Fibroblast of skin of right biceps (primary cell): ENCODE measurements at places on chromosomes 16 and 17.

DNA sequence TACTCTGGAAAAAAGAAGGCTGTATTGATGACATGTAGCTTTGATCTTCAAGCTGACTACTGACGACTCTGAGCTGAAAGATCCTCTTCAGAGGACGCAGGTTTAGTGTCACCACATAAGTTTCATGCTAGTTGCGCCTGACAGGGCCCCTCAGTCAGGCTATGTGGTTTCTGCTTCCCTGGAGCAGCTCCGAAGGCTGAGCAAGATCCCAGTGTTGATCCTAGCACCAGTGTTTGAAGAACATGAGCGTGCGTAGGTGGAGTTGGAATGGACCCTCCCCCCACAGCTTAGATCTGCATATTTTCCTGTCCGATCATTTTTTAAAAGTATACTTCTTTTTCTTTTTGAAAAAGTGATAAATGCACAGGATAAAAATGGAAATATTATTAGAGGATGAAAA, 17.3 kb downstream of the BANP start:
- peak; percentile 76 for DNase-seq

GRCh38 chr16:21169249-21169981, 10.9 kb downstream of the LDAF1 start:
- peak; percentile 26 for DNase-seq

GRCh38 chr16:85188822-85189672, 76.8 kb upstream of the CIBAR2 start:
- DNase-seq: no peak

GRCh38 chr17:72120642-72121163, at the start of gene SOX9:
TSS of gene SOX9 (plus strand) at chr17:72121020. CDS start at chr17:72121392, 372 bp downstream.
- DNase-seq: peak; percentile 94

DNA sequence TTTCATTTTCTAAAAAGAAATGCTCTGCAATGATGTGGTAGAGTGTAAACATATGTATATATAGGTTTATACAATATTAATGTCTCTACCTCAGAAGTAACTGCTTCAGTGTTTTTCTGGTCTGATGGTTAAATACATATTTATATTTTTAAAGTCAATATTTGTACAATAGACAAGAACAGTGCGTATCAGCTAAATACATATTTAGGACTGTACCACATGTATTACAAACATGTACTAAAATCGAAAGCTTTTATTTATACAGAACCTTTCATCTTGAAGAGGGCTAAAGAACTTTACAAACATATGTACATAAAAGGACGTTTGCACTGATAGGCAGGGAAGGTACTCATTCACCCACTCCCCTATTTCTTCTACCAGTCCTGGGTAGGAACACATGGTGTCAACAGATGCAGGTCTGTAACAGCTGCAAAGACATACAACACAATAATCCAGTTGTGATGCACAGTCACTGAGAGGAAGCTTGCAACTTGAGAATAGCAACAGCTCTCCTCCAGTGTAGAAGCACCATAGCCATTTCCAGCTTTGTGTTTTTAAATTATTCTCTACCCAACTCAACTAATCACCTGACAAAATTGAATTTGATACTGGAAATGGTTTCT, 206.9 kb upstream of the C17orf78 start:
- no peak for DNase-seq

DNA sequence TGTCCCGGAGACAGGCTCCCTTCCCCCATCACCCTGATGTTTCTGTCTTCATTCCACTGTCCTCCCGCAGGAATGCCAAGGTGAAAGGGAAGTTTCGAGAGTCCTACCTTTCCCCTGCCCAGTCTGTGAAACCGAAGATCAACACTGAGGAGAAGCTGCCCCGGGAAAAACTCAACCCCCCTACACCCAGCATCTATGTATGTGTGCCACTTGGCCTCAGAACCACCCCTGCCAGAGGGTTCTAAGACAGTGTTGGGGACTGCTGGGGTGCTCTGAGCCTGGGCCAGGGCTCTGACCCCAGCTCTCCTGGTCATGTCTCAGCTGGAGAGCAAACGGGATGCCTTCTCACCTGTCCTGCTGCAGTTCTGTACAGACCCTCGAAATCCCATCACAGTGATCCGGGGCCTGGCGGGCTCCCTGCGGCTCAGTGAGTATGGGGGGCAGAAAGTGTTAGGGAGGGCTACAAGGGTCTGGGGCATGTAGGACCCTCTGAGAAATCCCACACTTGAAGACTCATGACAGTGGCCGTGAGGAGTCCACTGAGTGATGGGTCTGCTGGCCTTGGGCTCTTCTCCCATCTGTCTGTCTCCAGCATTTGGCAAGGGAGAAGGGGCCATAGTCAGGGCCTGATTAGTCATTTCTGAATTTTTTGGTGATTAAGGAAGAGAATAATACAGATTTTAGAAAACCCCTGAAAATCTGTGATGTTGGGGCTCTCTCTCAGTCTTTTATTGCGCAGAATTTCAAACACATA, 4.9 kb upstream of the TMEM88 start:
- DNase-seq: no peak

DNA sequence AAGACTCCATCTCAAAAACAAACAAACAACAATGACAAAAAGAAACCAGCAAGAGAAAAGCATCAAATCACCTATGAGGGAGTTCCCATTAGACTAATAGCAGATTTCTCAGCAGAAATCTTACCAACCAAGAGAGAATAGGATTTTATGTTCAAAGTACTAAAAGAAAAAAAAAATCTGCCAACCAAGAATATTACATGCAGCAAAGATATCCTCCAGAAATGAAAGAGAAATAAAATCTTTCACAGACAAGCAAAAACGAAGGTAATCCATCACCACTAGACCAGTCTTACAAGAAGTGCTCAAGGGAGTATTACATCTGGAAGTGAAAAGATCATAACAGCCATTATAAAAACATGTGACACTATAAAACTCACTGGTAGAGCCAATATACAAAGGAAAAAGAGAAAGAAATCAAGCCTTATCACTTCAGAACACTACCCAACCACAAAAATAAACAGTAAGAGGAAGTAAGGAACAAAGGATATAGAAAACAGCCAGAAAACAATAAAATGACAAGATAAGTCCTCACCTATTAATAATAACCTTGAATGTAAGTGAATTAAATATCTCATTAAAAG, 66.3 kb downstream of the STX8 start:
- DNase-seq: no peak

DNA sequence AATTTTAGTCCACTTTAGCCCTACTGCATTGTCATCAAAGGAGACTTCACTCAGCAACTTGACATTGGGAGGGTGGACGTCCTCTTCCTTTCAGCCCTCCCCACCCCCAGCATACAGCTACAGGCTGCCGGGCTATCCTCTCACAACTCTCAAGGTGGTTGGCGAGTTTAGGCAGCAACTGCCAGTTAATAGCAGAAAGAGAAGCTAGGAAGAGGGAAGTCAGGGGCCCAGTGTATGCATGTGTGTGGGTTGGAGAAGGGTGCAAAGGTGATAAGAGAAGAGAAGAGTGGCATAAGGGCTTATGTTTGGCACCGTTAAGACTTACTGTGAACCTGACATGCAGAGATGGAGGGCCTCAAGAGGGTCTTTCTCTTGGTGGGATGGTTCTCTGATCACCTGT, 31.8 kb downstream of the CCL4 start:
- DNase-seq: no peak
